ENCODE measurements at places on chromosomes 5 and 9.

- peak; percentile 61 for DNase-seq
Measured at GRCh38 chr5:180787711-180788431, 14.7 kb downstream of the MGAT1 start.

DNA sequence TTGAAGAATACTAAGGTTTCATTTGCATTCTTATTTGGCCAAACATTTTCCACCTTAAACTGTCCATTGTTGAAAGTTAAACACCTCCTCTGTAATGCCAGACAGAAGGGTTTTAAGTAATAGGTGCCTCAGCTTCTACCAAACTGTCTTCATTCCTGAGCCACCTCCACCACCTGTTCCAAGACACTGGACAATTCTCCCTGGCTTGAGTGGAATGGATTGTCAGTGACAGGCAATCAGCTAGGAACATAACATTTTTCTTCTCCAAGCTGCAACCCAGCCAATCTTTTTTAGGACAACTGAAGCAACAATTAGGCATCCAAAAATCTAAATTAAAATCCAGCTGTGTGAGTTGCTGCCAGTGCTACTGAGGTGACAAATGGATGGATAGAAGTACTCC, 73.9 kb upstream of the ICE1 start:
- DNase-seq = no peak

DNA sequence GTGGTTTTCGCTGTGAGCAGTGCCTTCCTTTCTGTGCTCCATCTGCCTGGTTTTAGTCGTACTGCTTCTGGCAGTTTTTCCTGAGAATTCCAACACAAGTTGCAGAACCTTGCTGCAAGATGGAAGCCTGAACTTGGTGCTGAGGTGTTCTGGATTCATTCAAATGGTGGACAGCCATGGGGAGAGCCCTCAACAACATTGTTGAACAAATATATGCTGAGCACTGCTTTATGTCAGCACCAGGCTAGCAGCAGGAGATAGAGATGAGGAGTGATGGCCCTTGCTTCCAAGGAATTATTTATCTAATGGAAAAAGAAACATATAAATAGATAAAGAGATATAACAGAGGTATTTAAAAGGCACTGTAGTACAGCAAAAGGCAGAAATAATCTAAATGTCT, 7.3 kb upstream of the RPS6 start:
- no peak for DNase-seq

- DNase-seq = no peak
Measured at GRCh38 chr9:114483499-114483898, 21.8 kb downstream of the WHRN start.

DNA sequence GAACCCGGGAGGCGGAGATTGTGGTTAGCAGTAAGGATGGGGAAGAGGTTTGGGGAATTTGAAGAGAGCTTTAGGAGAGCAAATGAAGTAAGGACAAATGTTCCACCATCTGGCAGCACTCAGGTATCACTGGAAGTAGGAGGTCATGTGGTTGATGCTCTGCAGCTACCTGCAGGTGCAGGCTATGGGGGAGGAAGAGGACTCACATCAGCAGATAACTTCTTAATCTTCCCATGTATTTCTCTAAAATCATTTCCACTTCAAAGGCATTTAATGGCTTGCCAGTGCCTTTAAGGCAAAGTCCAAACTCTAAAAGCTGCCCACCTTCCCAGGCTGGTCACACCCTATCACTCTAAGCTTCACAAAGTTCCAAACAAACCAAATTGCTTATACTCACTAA, 8.1 kb upstream of the HAVCR1 start:
- DNase-seq = no peak

- DNase-seq = no peak
Measured at GRCh38 chr5:58497386-58497785, 6.2 kb downstream of the GAPT start.

- DNase-seq = no peak
Measured at GRCh38 chr9:82920154-82920553, 142.8 kb downstream of the RASEF start.

DNA sequence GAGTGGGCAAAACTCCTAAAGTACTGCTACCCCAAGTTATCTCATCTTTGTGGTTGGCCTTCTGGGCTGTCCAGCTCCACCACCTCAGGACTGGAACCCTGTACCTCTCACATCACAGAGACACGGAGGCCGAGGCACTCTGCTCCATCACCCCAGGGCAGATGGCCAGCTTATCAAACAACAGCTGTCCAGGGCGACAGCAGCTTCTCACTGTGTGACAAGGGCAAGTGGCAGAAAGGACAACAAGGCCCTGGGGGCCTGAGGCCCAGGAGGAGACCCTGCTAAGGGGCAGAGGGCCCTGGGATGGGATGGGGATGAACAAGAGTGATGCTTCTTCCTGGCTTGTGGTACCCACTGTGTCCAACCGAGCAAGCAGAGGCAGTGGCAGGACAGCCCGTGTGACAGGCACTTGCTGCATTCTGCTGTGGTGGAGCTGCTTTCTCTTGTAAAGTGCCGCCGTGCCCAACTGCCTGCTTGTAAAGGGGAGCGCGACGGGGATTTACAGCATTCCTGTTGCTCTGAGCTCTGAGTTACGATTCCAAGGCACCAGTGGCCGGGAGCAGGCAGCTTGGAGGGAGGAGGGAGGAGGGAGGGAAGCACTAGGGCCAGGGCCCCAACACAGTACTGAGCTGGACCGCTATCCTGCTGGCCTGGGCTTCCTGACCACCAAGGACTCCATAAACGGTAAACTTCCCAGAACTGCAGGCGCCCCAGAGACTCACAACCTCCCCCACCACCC, 71.2 kb downstream of the SHB start:
- no peak for DNase-seq

DNA sequence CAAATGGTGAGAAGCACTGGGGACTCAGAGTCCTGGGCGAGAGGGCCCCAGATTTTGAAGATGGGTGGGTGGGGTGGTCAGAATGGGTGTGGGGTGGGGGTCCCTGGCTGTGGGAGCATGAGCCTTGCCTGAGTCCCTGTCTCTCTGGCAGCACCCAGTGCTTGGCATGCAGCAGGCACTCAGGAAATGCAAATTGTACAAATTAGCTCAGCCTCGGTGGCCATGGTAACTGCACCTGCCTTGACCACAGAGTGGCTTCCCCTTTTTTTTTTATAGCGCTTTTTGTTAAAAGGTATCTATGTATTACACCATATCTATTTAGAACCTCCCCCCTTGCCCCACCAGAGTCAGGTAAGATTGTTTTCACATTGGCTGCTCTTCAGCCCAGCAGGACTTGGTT, 19.2 kb upstream of the PITX1 start:
- DNase-seq = no peak

DNA sequence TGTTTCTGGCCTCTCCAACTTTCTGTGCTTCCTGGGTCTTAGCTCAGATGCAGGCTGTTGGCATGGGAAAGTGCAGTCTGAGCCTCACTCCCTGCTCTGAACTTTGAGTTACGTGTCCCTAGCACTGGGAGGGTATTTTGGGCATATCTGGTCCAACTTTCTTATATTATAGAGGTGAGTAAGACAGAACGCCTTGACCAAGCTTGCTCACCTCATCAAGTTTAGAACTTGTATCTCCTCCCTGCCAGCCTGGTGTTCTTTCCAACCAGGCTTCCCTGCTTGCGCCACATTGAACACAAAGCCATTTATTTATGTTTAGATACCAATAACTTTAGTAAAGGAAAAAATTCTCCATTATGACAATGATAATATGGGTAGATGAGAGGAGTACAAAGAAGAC, 33.2 kb downstream of the TNC start:
- DNase-seq = no peak

DNA sequence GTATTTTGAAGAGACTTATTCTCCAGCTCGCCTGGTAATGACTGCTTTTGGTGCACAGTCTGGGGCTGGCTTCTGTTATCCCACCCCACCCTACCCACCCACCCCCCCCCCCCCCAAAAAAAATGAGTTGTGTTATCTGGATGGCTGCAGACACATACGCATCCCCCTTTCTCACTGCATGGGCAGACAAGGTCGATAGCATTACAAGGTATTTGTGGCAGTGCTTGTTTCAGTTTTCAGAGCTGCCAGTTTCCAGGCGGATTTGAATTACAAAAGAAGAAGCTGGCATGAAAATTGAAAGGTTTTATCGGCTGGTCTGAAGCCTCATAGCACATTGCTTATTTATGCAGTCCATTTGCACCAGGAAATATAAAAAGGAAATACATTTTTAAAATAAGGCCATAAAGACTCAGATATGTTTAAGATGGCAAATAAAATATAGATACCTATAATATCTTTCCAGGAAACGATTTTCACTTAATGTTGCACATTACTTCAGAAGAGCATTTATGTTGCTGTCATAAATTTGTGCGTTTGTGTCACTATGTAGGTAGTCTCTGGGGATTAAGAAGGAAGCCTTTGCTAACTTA, 85.1 kb upstream of the GRHPR start:
- no peak for DNase-seq

- DNase-seq = peak; percentile 65
Measured at GRCh38 chr5:150473673-150474358, 24.3 kb upstream of the RPS14 start.

- peak; percentile 11 for DNase-seq
Measured at GRCh38 chr9:21455320-21455719, 15.1 kb downstream of the IFNA1 start.

DNA sequence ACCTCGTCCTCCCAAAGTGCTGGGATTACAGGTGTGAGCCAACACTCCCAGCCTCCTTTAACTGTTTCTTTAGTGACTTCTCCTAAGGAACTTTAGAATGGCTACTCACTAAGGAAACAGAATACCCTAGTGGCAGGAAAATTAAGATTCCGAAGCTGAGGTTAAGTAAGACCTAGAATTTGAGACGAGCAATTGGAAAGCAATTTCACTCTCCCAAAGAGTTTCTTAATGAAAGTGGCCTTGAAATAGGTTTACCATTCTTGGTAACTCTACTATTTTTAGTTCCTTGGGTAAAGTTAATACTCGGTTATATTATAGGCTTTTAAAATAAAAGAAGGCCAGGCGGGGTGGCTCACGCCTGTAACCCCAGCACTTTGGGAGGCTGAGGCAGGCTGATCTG, 22.9 kb upstream of the GOLPH3 start:
- DNase-seq = no peak

DNA sequence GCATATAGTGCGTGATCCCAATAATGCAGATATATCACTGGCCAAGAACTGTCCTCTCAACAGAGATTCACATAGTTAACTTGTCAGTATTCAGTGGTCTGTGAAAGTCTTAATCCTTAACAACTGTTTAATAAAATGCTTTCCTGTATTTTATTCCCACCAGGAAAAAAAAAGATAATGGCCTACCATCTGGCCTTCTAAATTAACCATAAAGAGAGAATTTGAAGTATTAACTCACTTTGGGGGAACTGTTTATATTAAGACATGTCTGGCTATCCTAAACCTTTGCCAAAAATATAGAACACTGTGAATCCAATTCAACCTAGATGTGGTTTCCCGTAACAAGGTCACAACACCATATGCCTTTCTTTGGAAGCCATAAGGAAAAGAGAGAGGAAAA, 818 bp upstream of the FREM1 start:
- no peak for DNase-seq

- no peak for DNase-seq
Measured at GRCh38 chr5:10576121-10576789, 12.4 kb downstream of the ANKRD33B start.

GRCh38 chr5:120630550-120630949, 166.4 kb downstream of the PRR16 start:
- no peak for DNase-seq

DNA sequence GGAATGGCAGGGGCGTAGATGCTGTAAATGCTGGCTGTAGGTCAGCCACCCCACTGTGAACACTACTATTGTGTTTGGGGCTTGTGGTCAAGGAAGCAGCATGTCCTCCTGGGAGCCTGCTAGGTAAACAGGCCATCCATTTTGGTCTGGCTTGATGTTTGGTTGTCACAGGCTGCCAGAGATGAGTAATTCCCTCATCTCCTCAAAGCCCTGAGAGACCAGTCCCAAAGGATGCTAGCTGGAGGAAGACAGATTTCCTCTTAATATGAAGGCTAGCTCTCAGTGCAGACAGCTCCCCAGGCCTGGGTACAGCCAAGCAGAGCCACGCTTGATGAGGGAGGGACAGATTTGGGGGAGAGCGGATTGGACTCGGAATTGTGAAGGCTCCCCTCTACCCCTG, 72.5 kb upstream of the MAP1B start:
- DNase-seq = no peak

DNA sequence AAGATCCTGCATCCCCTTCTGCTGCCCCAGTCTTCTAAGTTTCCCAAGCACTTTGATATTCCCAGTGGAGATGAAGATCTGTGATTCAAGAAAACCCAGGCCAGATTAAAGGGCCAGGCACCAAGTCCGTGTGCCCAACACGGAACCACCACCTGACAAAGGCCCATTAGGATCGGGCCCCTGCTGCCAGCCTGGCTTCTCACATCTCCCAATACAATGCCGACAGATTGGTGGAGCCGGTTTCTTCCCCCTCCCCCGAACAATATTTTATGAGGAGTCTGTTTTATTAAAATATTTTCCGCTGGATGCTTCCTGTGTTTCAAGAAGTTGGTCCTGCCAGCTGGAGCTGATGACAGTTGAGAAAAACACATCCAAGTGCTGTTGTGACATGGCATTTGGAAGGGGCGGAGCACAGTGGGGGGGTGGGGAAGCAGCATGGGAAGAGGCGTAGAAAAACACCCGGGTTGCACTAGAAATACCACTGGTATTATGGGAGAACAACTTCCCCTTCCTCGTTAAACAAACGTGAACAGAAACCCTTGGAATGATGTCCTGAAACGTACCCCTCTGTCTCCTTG, 45.0 kb downstream of the CRB2 start:
- no peak for DNase-seq

DNA sequence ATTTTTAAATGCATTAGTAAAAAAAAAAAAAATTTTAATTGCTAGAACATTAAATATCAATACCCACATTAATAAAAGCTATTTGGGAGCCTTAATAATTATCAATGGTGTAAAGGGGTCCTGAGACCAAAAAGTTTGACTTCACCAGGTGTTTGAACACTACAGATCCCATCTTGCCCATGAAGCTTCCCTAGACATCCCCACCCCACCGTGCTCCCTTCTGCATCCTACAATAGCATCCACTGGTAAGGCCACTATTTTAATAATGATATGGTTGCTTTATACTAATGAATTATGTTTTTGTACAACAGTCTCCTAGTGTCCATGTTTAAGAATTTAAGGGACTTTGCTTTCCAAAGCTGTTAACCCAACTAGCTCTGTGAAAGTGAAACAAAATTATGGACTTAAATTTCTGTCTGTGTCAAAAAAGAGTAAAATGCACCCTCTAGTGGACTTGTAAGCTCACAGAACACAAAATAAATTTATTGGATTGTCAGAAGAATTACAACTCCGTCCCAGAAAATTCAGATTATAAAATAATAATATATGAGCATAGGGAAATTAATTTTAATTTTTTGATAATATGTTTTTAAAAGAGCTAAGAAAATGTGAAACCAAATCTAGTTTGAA, 76.0 kb downstream of the ARL15 start:
- no peak for DNase-seq

- no peak for DNase-seq
Measured at GRCh38 chr9:32394381-32395049, 10.1 kb downstream of the ACO1 start.

DNA sequence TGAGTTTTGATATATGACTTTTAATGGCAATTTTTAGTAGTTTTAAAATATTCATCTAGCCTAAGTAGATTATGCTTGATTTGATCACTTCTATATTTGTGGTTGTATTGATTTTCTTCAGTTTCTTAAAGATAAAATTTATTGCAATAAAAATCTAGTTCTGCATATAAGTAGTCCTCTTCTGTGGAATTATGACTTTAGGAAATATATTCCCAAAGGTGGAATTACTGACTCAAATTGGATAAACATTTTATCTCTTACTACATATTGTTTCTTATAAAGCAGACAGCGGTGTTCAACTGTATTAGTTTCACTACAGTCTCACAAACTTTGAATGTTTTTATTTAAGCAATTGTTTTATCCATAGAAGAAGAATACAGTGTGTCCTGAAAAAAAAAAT, 883.0 kb upstream of the SEMA6A start:
- DNase-seq = no peak

- no peak for DNase-seq
Measured at GRCh38 chr5:96094904-96095303, 133.3 kb upstream of the ELL2 start.

All from brain microvascular endothelial cell (primary cell).